ENCODE measurements at places on chromosomes 16 and 17.

GRCh38 chr17:75691371-75691791 lies 24.2 kb downstream of the SAP30BP start:
- DNase-seq = no peak

DNA sequence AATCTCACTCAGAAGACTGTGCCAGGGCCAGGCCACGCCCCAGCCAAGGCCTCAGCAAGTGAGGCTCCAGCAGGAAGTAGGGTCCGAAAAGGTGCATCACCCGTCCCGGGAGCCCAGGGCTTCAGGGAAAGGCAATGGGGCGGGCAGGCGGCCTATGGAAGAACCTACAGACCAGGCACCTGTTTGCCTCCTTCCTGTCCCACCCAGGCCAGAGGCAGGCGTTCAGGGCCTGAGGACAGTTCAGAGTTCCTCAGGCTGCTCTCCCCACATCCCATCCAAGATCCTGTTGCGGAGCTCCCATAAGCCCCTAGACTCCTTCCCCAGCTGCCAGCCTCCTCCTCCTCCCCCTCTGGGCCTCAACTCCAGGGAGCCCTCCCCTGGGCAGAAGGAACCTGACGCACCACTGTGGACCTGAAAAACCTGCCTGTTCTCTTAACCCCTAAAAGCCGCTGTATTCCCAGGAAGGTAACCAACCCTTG lies 2.3 kb downstream of the CLUH start:
- no peak for DNase-seq

DNA sequence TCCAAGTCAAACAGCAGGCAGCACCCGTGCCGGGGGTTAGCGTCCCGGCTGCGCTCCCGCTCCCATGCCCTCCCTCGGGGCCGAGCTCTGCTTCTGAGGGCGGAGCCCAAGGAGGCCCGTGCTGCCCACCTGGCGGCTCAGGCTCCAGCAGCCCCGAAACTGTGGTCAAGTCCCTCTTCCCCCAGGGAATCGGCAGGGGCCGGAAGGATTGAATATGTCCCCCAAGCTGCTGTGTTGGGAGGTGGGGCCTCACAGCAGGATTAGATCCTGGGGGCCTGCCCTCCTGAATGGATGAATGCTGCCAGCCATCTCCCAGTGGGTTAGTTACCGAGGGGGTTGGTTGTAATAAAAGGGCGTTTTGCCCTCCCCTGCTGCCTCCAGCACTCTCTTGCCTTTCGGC lies 33.9 kb downstream of the MAP2K3 start:
- no peak for DNase-seq

GRCh38 chr17:40551091-40551878 lies 14.0 kb downstream of the CCR7 start:
- DNase-seq = no peak

GRCh38 chr16:30786936-30787612 lies at the start of gene ZNF629:
TSS of gene ZNF629 (minus strand) at chr16:30787205. CDS start at chr16:30784482, 2,723 bp downstream.
- peak; percentile 76 for DNase-seq

- no peak for DNase-seq
Observed at GRCh38 chr16:67157106-67157748, 2.5 kb downstream of the TRADD start.

GRCh38 chr17:19706791-19707727 lies 9.3 kb downstream of the SLC47A2 start:
- peak; percentile 98 for DNase-seq

- DNase-seq = no peak
Observed at GRCh38 chr17:77307479-77308198, 166.9 kb downstream of the SEC14L1 start.

GRCh38 chr16:31138621-31139578 lies 3.4 kb upstream of the PRSS8 start:
- DNase-seq = no peak

GRCh38 chr17:8052256-8053252 lies 13.7 kb downstream of the ALOX15B start:
- DNase-seq = no peak

GRCh38 chr16:29900888-29901606 lies 759 bp downstream of the ASPHD1 start:
- DNase-seq = no peak

DNA sequence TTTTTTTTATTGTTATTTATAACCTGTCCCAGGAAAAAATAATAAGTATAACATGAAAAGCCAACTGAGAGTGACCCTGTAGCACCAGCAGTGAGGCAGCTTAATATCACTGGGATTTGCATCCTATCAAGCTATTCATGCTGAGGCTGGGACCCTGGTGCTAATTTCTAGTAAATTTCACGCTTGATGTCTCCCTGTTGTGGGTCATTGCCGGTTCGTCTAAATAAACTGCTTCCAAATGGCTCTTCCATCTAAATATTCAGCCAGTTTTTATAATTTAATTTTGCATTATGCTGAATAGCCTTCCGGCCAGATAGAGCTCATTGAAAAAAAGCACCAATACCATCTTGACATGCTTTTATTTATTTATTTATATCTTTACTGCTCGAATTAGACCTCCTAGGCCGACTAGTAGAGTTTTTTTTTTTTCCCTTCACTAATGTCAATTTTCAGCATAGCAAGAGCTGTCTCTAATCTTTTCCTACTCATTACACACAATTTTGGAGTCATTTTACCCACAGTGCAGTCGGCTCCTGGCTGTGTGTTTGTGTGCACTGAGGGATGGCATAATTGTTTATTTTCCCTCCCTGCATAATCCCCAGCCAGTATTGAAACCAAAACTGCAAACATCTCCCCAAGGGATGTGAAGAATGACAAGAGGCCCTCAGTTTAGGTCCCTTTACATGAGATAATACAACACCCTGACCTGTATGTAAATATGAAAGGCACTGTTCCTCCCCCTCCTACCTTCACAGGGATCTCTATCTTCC lies 168.8 kb downstream of the AATF start:
- peak; percentile 80 for DNase-seq

DNA sequence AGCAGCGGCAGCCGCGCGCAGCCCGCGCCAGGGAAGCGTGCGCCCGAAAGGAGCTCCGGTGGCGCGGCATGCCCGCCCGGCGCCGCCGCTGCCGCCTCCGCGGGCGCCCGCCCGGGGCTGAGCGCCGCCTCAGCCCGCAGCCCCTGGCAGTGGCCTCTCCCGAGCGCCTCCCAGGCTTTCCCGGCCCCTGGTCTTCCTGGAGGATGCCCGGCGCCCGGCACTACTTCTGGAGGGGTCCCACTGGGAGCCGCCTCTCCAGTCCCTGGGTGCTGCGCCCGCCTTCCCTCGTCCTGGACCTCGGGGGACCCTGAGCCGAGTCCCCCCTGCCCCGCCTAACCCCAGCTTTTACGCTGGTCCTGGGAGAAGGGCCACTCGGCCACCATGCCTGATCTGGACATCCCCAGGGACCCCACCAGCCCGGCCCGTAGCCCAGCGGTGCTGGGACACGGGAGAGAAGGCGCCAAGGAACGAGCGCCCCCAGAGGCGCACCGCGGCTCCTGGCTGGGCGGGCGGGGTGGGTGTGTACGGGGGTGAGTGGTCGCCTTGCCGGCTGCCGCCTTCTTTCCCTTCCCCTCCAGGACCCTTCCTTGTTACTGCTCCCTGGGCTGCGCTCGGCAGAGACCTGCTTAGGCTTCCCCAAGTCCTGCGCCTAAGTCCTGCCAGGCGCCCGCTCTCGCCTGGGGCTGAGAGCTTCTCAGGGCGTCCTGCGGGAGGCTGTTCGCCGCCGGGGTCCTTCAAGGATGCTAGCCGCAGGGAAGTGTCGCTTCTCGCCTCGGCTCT lies 704 bp downstream of the ASIC2 start:
- no peak for DNase-seq

GRCh38 chr17:18106211-18106610 lies 2.3 kb upstream of the MYO15A start:
- no peak for DNase-seq

Data from NCI-H2171 treated with DMSO at 0.1 percent for 48 hours (cell line).